ENCODE measurements at places on chromosomes 5 and 9.

DNA sequence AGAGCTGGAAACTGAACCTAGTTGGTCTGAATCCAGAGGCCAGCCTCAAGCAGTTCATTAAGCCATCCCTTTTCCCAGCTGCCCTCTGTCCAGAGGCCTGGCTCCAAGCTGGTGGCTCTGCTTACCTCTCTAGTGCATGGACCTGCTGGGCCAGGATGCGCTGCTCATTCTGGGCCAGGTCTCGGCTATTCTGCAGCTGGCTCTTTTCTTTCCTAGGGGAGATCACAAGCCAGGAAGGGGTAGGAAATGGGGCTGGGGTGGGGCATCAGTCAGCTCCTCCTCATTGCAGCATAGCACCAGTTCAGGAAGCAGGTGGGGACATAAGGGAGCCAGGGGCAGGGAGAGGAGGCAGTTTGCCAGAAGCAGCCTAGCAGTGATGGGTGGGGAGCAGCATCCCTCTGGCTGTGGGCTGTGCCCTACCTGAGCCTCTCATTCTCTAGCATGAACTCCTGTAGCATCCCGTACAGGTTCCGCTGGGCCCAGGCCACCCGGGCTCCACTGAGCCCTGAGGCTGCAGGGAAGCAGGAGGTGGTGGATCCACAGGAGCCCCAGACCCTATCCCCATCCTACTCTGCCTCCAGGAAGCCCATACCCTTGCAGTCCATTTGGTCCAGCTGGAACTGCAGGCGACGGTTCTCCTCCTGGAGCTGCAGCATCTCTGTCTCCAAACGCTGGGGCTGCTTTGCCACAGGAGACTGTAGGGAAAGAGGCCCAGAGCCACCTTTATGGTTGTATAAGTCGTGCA lies 5.2 kb downstream of the KIF12 start:
- DNase-seq, result no peak

DNA sequence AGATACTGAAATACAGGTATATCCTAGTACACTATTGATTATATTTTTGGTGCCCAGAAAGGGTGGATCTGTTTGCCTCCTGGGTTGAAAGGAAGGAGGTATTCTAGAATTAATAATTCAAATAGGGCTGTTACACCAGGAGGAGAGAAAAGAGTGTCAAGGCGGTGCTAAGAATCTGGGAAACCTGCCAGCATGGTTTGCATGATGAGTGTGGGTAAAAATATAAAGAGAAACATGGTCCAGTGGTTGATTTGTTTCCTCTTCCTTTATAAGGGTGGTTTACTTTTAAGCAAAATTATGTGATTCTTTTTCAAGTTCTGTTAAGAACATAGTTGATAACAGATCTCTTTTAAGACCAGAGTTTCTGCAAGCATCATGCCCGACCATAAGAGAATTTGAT lies 69.4 kb upstream of the NFIB start:
- DNase-seq, result peak; percentile 69

GRCh38 chr5:34608859-34609648 lies 47.1 kb upstream of the RAI14 start:
- peak; percentile 93 for DNase-seq

GRCh38 chr9:108838017-108838416 lies 17.8 kb downstream of the ACTL7B start:
- DNase-seq, result no peak

DNA sequence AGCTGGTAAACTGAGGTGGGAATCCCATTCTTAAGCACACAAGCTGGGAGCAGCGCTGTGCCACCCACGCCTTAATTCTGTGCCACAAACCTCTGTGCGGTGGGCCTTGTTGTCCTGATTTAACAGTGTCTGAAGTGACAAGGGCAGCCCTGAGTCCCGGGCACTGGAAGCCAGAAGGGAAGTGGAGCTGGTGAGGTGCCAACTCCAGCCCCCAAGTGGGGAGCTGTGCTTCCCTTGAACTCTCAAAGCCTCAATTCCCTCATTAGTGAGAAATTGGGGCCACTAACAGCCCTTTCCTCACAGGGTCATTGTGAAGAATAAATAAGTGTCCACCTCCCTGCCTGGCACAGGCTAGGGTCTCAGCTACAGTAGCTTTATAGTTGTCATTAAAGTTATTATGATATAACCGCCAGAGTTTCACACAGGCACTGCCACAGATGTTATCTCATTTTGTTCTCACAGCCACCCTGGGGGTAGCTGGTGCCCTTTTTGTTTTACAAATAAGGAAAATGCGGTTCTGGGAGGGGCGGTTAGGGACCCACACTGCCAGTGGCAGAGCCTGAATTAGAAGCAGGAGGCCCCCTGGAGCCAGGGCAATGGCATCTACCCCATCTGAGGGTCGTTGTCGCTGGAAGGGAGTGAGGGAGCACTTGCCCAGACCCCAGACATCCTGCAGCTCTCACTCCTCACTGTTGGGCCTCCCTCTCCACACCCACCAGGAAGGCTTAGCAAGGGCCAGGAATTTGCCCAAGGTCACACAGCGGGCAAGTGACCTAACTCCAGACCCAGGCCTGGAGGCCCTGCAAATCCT lies 2.1 kb upstream of the TLX3 start:
- no peak for DNase-seq

GRCh38 chr9:127982912-127983311 lies 2.1 kb upstream of the EEIG1 start:
- no peak for DNase-seq

GRCh38 chr9:96192710-96193109 lies 109.3 kb downstream of the HSD17B3 start:
- DNase-seq, result no peak

GRCh38 chr9:2158766-2159430 lies 143.8 kb downstream of the SMARCA2 start:
- DNase-seq, result peak; percentile 4

DNA sequence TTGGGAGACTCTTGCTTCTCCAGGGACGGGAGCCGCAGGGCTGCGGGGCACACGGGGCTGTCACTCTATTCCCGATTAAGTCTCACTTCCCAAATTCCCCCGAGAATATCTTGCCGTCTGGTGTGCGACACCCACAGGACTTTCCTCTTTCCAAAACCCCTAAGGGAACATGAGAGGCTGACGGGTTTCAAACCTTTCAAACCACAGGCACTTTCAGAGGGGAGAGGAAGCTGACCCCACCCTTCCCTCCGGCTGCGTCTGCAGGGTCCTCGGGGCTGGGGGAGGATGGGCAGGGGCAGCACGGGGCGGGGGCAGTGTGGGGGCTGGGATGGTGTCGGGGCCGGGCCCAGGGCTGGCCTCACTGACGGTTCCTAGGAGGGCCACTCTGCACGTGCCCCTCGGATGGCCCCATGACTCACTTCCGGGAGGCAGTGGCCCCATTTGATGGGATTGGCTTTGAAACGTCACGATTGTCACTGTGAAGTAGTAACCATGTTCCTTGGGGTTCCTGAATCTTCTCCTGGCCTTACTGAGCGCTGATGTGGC lies 38.2 kb downstream of the SLC9A3 start:
- DNase-seq, result no peak

DNA sequence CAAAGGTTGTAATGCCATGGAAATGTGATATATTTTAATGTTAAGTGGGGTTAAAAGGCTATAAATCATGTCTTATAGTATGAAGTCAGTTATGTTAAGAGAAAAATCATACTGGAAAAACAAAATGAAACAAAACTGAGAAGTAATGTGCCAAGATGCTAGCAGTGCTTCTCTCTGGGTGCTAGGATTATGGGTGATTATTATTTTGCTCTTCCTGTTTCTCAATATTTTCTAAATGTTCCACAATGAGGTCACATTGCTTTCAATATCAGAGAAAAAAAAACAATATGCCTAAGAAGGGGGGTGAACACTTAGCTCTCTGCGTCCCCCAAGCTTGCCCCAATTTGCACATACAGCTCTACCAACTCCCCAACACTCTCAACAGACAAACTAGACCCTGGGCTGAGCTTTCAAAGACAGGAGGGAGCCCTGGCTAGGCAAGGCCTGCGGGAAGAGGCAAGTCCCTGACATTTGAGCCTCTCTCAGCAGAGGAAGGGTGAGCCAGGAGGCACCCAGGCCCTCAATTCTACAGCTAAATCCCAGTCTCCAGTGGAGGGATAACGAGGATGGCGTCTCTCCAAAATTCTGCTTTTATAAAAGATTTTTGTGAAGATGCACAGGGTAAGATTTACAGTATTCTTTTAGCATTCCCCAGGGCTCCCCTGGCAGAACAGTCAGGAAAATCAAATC lies 24.4 kb downstream of the WHRN start:
- DNase-seq, result no peak

GRCh38 chr5:37207802-37208201 lies 41.4 kb downstream of the CPLANE1 start:
- DNase-seq, result no peak

- no peak for DNase-seq
Measured at GRCh38 chr9:20754556-20754955, 70.5 kb downstream of the FOCAD start.

GRCh38 chr5:10902145-10902544 lies 141.1 kb upstream of the DAP start:
- peak; percentile 6 for DNase-seq

GRCh38 chr9:4277531-4277991 lies 22.3 kb downstream of the GLIS3 start:
- DNase-seq, result peak; percentile 67

GRCh38 chr9:98172604-98173003 lies 19.8 kb downstream of the CORO2A start:
- no peak for DNase-seq

DNA sequence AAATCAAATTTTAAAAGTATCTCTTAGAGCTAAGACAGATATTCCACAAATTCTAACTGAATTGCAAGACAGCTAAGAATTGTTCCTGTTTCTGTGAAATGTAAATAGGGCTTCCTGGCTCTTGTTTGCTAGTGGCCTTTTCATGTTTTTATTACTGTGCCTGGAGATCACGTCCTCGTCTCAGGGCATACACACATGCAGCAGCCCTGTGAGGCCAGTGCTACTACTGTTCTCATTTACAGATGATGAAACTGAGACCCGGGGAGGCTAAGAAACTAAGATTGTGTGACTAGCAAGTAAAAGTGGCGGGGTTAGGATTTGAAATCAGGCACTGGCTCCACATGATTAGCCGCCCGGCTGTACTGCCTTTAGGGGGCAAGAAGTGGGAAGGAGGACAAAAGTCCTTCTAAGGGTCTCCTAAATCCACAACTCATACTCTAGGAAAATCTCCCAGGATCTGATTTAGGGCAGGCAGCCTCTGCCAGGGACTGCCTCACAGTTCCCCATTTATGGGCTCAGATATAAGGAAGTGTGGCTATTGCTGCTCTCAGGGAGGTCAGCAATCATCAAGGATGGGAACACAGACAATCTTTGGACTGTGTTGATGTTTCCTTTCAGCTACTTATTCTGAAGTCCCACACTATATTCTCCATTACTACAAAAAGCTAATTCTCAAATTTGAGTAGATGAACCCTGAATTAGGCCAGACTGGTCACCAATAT lies 7.9 kb downstream of the PRUNE2 start:
- DNase-seq, result no peak

- peak; percentile 91 for DNase-seq
Measured at GRCh38 chr9:94783102-94783682, 56.7 kb downstream of the AOPEP start.

- DNase-seq, result no peak
Measured at GRCh38 chr5:133688391-133688790, 76.0 kb upstream of the FSTL4 start.

DNA sequence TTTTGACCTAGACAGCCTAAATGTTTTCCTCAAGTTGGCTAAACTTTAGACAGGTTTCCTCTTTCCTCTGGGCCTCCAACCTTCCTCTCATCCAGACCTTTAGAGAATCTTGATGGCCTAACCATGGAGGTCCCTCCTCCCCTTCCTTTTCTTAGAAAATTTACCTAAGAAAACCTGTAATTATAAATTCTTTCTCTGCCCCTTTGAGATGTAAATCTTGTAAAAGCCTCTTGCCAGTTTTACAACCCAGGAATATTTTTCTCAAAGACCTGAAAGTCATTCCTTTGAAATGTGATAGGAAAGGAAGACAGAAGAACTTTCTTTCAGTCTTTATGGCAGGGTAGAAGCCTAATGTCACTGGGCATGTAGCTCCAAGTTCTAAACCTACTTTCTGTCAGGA lies 1752.6 kb upstream of the C9orf72 start:
- no peak for DNase-seq

DNA sequence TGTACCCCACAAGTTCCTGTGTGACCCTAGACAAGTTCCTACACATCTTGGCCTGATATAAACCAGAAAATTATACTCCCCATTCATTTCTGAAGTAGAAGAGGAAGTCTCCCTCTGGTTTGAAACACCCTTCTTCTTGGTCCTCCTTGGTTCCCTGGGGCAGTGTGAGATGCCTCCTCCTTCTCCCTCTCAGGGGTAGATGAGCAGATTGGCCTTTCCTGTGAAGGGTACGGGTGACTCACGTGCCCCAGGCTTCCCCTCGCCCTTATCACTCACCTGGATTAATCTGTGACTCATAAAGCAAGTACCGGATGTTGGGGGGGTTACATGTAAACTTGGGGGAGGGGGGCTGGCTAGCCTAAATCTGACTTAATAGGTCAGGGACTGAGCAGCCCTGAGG lies 11.1 kb upstream of the AQP3 start:
- DNase-seq, result peak; percentile 57

DNA sequence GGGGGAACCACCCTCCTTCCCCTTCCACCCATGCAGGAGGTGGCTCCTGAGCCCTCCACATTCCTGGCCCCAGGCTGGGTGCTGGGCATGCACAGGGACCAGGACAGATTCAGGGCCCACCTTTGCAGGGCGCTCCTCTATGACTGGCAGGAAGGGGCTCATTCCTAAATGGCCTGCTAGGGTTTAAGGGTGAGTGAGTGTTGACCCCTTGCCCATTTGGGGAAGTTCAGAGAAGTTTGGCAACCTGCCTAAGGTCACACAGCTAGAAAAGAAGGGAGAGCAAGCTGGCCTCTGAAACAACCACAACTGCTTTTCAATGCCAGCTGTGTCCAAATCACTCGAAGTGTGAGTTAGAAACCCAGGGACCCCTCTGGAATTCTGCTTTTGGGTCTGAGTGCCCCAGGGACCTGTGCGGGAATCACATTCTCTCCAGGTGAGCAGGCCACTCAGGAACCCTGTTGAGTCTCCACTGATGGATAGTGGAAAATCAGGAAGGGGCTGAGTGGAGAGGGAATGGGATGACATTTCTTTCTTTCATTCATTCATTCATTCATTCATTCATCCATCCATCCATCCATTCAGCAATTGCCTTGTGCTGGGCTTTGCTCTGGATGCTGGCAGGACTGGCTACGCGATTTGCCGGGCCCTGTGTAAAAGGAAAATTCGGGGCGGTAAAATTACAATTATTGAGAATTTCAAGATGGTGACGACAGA lies 191.9 kb downstream of the C9orf50 start:
- DNase-seq, result no peak
